ENCODE measurements at places on chromosomes 5 and 9.

DNA sequence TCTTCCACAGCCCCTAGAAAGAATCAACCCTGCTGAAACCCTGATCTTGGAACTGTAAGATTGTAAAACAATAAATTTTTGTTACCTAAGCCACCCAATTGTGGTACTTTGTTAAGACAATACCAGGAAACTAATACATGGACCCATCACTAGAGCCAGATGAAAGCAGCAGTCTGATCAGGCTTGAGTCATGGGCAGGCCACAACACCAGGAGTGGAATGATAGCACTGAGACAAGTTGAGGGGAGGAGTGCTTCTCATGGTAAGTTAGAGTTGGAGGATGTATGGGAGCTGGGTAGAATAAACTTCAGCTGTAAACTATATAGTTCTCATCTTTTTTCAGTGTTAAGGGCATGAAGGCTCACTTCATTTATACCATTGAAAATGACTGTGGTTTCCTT lies 164.4 kb upstream of the OR13F1 start:
- DNase-seq, result no peak

DNA sequence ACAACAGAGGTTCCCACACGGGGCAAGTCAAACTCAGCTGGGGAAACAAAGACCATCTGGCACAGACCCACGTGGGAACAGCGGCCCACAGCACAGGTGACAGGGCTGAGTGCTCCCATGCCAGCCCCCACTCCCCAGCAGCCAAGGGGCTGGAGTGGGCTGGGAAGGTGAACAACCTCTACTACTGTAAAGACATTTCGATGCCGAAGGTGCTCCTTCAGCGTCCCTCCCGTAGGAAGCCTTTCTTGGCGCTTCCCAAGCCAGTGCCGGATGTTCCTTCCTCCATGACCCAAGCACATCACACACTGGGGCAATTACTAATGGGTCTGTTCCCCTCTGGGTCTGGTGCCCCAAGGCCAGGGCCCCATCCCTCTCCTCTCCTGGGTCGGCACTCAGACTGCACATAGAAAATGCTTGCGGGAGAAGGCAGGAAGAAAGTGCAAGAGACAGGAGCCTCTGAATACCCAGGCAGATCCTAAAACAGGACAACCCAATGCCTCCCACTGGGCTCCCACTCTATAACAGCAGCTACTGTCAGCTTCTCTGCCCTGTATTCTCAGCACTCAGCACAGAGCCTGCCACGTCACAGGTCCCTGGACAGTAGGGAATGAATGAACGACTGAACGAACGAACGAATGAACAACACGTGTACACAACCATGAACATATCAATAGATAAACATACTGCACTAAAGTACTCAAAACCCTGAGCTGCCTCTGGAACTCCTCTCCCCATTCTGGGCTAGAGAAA lies 77.0 kb upstream of the LRRTM2 start:
- DNase-seq, result no peak

DNA sequence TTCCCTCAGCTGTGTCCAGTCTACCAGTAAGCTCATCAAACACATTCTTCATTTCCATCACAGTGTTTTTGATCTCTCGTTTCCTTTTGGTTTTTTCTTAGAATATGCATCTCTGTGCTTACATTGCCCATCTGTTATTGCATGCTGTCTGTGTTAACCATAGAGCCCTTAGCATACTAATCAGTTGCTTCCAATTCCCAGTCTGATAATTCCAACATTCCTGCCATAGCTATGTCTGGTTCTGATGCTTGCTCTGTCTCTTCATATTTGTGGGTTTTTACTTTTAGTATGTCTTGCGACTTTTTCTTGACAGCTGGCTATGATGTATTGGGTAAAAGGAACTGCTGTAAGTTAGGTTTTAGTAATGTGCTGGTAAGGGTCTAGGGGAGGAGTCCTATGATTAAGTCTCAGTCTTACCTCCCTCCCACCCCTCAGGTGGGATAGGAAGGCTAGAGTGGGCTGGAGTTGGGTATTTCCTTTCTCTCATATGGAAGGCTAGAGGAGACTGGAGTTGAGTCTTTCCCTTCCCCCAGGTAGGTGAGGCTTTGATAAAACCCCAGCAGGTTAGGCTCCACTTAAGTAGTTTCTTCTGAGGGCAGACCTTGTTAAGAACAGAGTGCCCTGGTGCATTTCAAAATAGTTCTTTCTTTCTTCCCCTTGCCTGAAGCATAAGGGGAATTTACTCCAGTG lies 99.1 kb upstream of the RASGRF2 start:
- DNase-seq, result no peak

GRCh38 chr5:149093625-149094024 lies 30.8 kb upstream of the SH3TC2 start:
- DNase-seq, result no peak

DNA sequence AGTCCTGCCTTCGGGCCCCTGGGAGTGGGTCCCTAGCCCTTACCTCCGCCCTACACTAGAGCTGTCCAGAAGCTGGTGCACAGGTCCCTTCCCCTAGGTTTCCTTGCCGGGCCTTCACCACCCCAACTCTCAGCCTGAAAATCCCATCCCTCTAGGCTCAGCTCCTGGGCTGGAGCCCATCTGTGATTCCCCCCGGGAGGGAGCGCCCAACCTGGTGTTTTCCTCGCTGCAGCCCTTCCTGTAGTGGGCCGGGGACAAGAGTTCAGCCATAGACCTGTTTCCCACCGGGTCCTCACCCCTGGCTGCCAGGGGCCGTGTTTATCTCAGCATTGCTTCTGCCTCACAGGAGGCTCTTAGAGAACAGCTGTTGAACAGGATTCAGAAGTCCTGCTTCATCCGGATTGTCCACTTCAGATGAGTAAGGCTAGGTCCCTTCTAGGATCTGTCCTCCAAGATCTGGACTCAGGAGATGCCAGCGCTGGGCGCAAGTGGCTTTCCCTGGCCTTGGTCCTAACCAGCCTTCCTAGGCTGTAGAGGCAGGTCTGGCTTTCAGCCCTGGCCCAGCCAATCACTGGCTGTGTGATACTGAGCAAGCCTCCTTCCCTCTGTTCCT lies 965 bp downstream of the GLIPR2 start:
- no peak for DNase-seq

DNA sequence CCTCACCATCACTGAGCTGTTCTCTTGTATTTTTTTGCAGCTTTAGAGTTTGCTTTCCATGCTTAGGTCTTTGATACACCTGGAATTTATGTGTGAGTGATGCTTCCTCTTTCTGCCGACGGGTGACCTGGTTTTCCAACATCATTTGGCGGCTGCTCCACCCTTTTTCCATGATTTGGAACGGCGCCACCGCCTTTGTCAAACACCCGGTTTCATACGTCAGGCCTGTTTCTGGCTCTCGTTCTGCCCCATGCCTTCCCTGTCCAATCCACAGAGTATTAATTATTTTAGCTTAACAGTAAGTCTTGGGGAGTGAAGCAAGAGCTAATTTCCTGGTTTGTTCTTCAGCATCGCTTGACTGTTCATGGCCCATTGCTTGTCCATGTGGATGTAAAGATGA lies 30.2 kb downstream of the CACNA1B start:
- no peak for DNase-seq

GRCh38 chr9:123742009-123742767 lies 187.7 kb downstream of the DENND1A start:
- DNase-seq, result no peak

GRCh38 chr5:109907189-109907588 lies 217.5 kb downstream of the MAN2A1 start:
- DNase-seq, result no peak

DNA sequence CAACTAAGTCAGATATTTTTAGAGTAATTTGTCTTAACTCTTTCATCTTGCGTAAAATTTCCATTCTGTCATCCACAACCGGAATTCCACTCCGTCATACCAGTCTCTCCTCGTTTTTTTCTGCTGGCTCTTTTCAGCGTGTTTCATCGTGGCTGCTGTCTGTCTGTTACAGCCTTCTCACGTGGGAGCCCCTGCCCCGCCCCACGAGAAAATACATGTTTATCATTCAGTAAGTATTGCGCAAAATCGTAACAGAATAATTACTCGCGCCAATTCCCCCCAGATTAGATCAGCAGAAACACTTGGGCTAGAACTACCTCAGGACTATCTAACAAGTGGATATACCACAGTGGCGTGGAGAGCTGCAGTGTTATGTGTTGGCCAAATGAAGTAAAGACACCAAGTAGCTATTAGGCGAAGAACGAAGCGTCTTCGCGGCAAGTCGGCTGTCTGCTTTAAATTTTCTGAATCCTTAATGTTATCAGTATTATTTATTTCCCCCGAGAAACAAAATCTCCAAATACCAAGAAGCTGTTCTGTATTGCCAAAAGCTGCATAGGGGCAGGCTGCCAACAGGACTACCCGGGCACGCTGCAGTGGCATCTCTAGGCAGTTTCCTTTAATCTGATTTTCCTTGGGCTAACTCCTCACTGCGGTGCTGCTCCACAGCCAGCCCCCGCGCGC lies 566 bp upstream of the FOCAD start:
- DNase-seq, result no peak
